NCI-H1105 (cell line): ENCODE measurements at places on chromosomes 13 and 19.

- DNase-seq, result no peak
Observed at GRCh38 chr13:99087954-99088491, 110.2 kb upstream of the DOCK9 start.

DNA sequence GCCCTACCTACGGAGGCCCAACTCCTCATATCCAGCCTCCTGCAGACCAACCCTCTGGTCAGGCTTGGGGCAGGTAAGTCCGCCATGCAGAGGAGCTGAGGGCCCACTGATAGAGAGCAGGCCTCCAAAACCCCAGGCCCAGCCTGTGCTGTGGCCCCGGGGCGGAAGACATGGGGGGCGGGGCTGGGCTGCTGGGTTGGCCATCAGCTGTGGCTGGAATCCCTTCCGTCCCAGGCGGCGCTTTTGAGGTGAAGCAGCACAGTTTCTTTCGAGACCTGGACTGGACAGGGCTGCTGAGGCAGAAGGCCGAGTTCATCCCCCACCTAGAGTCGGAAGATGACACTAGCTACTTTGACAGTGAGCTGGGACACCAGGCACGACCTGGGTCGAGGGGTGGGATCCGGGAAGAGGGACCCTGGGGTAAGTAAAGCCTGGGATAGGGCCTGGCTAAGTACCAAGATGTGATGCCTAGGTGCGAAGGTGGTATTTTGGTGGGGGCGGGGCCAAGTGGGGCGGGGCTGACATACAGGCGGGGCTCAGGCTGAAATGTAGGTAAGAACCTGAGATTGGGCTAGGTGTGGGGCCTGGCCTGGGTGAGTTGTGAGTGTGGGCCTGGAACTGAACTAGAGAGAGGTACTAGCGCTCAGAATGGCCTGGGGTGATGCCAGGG is 15.4 kb downstream of the DNASE2 start:
- no peak for DNase-seq

DNA sequence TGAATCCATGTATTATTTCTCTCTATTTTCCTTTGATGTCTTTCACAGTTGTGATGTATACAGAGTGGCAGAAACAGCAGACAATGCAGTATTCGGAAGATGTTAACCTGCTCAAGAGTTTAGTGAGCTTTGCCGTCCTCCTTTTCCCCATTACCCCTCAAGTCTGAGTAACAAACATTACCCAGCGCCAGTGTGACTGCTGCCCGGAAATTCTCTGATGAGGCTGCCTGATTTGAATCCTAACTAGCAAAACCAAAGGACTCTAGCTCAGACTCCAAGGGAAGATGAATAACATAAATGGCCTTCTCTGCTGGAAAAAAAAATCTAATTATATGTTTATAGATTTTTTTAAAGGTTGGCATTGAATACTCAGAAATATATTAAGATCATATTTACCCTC is 247.3 kb upstream of the SOX21 start:
- DNase-seq, result no peak

DNA sequence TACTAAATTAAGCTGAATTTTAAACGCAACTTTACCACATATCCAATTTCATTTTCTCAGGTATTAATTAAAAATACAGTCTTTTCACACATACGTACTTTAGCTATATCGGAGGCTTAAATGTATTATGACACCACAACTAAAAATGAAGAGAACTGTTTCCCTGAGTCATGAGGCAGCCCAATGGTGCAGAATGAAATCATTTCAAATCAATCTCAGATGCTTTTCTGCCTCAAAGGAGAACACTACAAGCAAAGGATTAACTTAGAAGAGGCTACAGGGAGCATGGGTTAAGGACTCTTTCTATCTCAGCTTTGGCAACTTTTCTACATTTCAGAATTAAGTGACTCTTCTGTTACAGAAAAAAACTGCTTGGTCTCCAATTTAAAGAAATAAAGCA is 516.3 kb upstream of the HTR2A start:
- no peak for DNase-seq

- no peak for DNase-seq
Observed at GRCh38 chr19:14517840-14518505, at the start of gene DNAJB1. Gene DNAJB1, minus strand, starts transcription at chr19:14518397. Its CDS starts 48 bp downstream, at chr19:14518349.

- no peak for DNase-seq
Observed at GRCh38 chr13:36148446-36148845, 17.3 kb upstream of the DCLK1 start.

DNA sequence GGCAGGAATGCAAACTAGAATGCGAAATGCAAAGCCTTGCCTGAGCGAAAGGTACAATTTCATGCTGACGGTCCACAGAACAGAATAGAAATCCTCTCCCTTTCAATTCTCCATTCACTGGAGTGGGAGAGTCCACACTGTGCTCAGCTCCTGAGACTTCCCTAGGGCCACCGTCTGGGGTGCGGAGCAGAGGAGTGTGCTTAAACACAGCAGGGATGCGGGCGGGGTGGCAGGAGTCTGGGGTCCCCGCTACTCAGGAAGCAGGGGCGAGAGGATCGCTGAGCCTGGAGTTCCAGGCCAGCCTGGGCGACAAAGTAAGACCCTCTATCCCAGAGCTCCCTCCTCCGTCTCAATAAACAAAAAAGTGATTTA is 552 bp upstream of the ZNF816 start:
- DNase-seq, result peak; percentile 31

GRCh38 chr19:11377237-11377636 is 2.8 kb downstream of the SWSAP1 start:
- no peak for DNase-seq

DNA sequence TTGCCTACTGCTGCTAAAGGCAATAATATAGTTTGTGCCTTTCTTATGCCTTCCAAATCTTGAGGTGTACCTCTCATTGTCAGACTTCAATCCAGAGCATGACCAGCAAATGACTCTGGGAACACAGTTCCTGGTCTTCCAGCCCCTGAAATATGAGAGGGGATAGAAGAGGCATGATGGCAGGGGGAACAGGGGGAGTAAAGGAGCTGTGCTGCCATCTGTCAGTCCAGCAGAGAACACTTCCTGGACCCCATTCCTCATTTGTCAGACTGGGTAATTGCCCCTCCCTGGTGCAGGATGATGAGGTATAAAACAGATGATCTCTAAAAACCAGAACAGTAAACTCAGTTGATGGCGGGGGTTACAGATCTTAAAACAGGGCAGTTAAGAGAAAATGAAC is 618.7 kb downstream of the DIAPH3 start:
- DNase-seq, result no peak

DNA sequence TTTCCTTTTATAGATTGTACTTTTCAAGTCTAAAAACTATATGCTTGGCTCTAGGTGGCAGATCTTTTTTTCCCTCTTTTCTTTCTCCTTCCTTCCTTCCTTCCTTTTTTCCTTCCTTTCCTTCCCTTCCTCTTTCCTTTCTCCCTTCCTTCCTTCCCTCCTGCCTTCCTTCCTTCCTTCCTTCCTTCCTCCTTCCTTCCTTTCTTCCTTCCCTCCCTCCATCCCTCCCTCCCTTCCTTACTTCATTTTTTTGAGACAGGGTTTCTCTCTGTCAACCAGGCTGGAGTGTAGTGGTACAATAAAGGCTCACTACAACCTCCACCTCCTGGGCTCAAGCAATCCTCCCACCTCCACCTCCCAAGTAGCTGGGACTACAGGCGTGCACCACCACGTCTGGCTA is 48.1 kb downstream of the F2RL3 start:
- no peak for DNase-seq

- peak; percentile 53 for DNase-seq
Observed at GRCh38 chr19:33235269-33235995, 9.8 kb upstream of the SLC7A10 start.

DNA sequence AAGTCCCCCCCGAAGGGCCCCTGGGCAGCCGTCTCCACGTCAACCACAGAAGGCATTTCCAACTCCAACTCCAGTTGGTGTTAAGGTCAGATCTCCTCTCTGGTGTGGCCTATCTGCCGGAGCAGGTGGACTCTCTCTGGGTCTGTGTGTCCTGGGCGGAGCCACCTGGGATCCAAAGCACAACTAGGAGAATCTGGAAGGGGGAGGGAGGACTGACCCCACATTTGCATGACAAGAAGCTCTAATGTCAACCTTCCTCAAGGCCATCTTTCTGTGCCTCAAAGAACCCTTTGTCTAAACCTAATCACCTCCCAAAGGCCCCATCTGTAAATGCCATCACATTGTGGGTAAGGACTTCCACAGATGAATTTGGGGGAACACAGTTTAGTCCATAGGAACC is 381.5 kb downstream of the UQCRFS1 start:
- DNase-seq, result no peak

GRCh38 chr13:107234319-107235073 is 666.6 kb upstream of the ARGLU1 start:
- DNase-seq, result no peak

DNA sequence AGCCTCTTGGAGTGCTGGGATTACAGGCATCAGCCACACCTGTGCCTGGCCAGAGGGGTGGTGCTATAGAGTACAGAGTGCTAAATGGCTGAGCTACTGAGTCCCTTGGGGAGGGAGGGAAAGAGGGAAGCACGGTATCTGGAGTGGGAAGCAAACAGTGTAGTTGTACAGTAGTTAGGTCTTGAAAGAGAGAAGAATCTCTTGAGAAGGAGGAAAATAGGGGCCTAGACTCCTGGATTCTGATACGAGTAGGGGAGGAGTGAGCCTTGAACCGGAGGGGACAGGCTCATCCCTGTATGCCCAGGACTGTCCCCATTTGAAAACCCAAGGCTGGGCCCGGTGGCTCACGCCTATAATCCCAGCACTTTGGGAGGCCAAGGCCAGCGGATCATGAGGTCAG is 5.1 kb downstream of the MYADM start:
- no peak for DNase-seq

GRCh38 chr13:49213997-49214916 is 5.9 kb upstream of the MLNR start:
- DNase-seq, result no peak

DNA sequence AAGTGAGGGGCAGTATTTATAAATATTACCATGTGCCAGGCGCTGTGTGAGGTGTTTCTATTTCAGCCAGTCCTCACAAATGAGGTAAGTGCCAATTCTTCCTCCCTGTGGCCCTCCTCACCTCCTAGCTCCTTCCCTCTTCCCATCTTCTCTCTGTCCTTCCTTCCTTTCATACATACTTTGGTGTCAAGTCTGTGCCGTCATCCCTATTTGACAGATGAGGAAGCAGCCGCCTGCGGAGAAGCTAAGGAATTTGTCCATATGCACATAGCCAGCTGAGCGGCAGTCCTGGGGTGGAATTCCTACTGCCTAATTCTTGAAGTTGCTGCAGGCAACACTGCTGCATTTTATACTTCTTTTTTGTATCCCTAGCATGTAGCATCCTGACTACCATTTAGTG is 150.8 kb downstream of the B3GLCT start:
- no peak for DNase-seq
